Epithelial cell of umbilical artery (primary cell): ENCODE measurements at places on chromosomes 11 and 22. TPM values are rescaled to one million over a fixed set of nuclear protein-coding genes. Genes with fewer than 3 reads are reported as not detected.

The PLEKHA7 gene
- under 0.01 and 0.46 TPM in 2 replicates for total RNA-seq

The ALG9 gene
- total RNA-seq, result 27.0 and 33.4 TPM in 2 replicates

The OR51B2 gene
- not detected in 2 replicates for total RNA-seq

The NELL1 gene
- total RNA-seq, result not detected in 2 replicates

The CCDC86 gene
- total RNA-seq, result 10.9 and 22.4 TPM in 2 replicates

The TRPM5 gene
- total RNA-seq, result not detected in 2 replicates

The NPTXR gene
- 0.32 and 0.46 TPM in 2 replicates for total RNA-seq

The CALCA gene
- total RNA-seq, result not detected in 2 replicates

The DUSP8 gene
- 0.32 and 0.46 TPM in 2 replicates for total RNA-seq
